ENCODE measurements at places on chromosomes 3 and 15.

DNA sequence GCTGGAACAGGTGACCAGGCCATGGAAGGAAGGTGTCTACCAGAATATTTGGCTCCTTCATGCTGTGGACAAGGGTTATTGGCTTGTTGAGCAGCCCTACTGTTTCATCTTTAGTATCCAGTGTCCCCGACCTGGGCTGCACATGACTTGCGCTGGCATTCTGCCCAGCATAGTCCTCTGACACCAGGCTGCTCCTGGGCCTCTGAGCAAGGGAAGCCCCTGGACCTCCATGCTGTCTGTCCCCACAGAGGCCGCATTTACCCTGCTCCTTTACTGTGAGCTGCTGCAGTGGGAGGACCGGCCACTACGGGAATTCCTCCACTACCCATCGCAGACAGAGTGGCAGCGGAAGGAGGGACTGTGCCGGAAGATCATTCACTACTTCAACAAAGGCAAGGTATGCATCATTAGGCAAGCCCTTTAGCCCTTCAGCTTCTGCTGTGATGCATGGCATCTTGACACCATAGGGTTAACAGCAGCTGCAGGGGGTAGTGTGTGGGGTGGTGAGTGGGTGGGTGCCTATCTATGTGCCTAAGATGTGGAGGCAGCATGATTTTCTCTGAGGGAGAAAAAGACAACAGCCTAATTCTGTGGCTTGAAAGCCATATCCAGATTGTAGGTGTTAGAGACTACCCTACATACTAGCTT, 44.0 kb upstream of the MANF start:
- DNase-seq = peak; percentile 51

GRCh38 chr3:71785532-71786216, 726 bp upstream of the PROK2 start:
- DNase-seq = no peak

GRCh38 chr3:138032567-138032966, 22.6 kb downstream of the CLDN18 start:
- DNase-seq = no peak

DNA sequence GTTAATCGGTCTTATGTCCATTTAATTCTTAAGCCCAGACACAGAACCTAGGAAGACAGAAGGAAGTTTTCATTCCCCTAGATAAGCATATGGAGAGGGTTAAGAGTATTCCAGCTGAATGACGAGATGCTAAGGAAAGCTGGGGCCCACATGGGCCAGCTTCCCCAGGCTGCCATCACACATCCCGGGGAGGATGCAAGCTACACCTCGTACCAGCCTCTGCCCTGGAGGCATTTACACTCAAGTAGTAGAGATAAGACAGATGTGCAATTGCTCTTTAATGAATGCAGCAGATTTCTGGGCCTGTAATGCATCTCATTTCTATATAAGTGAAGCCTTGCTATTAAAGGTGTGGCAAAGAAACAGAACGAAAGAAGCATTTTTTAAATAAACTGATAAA, 144.5 kb downstream of the MEX3B start:
- no peak for DNase-seq

DNA sequence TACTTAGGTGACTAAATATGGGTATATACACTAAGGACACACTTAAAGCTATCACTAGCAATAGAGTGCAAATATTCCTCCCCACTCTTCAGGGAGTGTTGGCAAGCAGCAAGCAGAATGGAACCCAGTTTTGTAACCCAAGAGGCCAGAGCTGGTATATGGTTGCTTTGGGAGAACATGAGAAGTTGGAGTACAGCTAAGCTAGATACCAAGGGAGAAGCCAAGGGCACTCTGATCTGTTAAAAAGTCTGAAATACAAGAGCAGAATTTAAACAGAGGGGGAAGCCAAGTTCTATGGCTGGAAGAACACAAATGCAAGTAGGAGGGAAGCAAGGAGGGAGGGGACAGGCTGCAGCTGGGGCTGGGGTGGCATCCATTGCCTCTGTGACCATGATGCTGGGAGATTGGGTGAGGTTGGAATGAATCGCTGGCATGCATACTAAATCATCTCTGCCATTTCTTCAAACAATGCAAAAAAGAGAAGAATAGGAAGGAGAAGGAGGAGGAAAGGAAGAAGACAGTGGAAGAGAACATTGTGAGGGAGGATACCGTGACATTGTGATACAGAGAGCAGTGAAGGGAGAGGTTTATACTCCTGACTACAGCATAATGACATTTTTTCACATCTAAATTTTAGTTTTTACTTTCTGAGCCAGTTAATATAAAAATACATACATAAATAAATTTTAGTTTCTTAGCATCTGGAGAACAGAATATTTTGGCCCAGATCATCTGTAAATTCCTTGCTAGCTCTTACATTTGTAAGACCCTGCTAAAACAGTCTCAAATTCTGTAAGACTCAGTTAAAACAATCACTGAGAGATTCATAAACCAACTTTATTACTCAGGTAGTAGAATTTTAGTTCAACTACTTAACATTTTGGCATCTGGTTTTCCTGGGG, 9.0 kb upstream of the ANXA2 start:
- no peak for DNase-seq

- DNase-seq = no peak
Measured at GRCh38 chr3:26307787-26308186, 314.8 kb upstream of the LRRC3B start.

DNA sequence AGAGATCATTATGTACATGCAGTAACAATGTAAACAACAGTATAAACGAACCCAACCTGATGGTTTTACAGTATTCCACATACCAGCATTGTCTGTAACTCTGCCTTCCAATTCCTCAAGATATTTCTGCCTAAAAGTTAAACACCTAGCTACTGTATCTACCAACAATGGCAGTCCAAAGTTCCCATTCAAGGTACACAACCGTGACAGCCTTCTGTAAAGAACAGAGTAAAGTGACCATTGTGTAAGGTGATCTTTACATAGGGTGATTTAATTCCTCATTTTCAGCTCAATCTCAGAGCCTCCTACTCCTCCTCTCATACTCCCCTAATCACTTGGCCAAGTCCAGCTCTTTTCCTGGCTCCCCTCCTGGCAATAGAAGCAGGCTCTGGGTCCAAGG, 10.4 kb downstream of the SECISBP2L start:
- no peak for DNase-seq

GRCh38 chr15:43514241-43515057, 3.0 kb upstream of the MAP1A start:
- peak; percentile 32 for DNase-seq

- no peak for DNase-seq
Measured at GRCh38 chr15:33328106-33328505, 17.3 kb downstream of the RYR3 start.

- DNase-seq = no peak
Measured at GRCh38 chr3:20657560-20657959, 471.6 kb upstream of the SGO1 start.

DNA sequence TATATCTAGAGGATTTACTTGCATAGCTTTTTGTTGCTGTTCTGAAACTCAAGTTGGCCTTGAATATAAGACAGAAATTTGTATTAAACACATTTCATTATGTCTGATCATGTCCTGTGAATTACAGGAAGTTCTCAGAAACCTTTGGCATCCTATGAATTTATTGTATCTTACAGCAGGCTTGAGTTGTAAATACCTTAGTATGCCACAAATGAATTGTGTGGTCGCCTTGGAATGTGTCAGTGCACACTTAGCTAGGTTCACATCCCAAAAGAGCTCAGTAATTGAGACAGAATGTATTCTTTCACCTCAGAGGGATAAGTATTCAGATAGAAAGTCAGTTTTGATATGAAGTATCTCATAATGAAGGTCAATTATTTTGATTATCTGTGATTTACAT, 83.4 kb downstream of the NEK11 start:
- peak; percentile 60 for DNase-seq

DNA sequence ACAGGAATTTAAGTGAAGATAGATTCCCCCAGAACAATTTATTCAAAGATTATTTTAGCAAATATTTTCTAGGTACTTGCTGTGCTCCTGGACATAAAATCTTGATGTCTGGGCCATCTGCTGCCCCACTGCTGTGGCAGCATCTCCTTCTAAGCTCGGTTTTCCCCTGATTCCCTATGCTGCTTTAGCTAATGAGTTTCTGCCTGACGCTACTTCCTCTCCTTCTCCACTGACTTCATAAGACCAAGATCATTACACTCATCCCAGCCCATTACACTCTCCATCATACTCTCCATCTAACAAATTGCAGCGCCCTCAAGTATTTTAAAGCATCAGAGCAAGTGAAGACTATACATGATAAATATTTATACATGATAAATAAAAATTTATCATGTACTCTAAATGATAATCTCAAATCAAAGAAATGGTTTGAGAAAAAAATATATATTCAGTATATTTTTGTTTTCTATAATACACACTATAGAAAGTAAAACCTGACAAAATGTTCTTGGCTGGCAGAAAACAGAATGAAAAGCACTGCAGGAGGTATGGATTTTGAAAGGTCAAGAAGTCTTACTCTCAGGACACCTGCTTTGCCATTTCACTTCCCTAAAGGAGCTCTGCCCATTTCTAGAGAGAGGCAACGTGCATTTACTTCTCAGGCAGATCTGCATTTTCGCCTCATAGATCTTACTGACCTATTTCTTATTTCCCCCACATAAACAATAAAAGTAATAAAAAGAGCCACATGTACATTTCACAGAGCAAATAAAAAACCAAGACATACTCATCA, 232.0 kb downstream of the KCNMB2 start:
- DNase-seq = no peak

DNA sequence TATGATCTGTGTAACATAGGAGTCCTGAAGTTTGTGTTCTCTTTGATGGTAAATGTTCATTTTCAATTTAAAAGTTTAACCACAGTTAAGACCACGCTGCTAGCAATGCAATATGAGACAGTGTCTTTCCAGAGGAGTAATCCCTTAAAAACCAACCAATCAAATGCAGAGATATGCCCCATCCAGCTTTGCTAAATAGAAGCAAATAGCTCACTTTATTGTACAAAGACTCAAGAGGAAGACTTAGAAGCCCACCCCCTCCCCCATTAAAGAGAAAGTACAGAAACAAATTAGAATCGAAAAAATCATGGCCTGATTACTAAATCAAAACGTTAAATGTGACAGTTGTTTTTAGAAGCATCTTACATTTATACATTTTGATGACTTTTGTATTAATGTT, 2.1 kb upstream of the ANP32A start:
- no peak for DNase-seq
